ENCODE measurements at places on chromosomes 3 and 15.

DNA sequence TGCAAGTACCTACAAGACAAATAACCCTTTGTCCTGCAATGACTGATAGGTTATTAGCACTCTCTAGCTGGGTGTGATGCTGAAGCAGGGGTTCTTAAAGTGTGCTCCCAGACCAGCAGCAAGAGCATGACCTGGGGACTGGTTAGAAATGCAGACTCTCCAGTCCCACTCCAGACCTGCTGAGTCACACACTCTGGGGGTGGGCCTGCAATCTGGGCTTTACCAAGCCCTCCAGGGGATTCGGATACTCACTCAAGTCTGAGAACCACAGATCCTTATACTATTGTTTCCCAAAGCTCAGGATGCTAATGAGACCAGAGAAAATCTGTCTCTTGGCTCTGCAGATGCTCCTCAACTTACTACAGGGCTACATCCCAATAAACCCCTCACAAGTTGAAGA lies 142.1 kb upstream of the RAD18 start:
- no peak for DNase-seq

DNA sequence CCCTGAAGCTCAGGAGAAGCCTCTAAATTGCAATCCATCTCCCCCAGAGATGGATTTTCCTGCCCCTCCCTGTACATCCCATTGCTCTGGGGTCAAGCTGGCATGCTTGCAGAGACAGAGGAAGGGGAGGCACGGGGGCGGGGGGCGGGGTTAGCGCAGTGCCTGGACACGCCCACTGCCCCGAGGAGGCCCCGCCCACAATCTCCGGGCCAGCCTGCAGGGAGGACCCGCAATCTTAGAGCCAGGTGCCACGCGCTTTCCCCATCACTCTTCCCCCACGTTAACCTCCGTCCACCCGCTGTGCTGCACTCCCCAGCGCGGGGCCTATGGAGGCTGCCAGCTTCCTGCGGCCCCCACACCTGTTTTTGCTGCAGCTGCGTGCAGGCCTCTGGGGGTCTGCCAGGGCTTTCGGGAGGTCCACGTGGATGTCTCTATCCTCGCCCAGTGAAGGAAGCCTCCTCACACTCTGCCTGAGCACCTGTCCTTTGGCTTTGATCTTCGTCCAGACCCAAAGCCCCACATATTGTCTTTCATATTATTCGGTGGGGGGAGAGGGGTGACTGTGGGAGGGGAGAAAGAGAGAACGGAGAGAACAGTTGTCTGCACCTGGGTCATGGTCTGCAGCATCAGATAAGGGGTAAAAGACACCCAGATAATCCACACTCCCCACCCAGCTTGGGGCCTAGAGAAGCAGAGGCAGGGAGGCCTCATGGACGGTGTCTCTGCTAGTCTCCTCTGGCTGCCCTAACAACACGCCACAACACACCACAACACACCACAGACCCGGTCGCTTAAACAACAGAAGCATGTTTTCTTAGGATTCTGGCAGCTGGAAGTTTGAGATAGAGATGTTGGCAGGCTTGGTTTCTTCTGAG lies 118.0 kb upstream of the MEF2A start:
- no peak for DNase-seq

DNA sequence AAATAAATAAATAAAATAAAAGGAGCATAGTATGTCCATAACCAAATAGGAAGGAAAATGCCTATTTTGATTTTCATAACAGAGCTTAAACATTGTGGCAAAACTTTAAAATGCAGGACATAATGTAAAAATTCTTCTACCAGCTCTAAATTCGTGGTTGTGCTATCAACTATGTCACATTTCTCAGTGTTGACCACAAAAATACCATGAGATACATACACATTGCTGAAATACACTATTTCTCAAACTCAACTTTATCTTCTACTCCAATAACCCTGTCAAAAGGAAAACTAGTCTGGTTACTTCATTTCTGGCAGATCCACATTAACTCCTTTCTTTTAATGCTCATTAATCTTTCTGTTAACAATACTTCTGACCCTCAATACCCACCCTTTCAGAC lies 523.2 kb downstream of the FHIT start:
- no peak for DNase-seq

DNA sequence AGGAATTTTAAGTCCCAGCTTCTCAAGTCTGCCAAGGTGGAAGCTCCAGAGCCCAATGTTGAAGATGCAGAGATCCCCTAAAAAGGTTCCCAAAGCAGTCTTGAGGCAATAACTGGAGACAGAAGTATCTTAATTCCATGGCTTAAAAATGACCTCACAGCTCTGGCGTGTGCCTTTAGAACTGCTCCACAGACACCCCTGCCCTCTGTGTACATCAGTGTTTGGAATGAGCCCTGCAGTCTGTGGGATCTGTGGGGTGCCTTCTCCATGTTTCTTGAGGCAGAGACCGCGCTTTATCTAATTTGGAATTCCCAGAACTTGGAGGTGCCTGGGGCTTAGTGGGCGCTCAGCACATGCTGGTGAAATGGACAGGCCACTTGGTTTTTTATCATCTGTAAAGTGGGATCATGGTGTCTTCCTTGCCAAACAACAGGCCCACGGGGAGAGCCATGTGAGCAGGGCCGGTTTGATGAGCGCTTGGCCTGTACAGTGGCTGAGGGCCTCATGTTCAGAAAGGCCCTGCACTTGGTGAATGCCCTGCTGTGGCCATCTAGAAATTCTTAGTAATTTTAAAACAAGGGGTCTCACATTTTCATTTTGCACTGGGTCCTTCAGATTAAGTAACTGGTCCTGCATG lies 7.1 kb downstream of the ITGA11 start:
- DNase-seq = no peak

GRCh38 chr3:105866656-105867653 lies 1.9 kb downstream of the CBLB start:
- peak; percentile 59 for DNase-seq

GRCh38 chr15:91291673-91292072 lies 191.6 kb downstream of the SV2B start:
- peak; percentile 39 for DNase-seq

DNA sequence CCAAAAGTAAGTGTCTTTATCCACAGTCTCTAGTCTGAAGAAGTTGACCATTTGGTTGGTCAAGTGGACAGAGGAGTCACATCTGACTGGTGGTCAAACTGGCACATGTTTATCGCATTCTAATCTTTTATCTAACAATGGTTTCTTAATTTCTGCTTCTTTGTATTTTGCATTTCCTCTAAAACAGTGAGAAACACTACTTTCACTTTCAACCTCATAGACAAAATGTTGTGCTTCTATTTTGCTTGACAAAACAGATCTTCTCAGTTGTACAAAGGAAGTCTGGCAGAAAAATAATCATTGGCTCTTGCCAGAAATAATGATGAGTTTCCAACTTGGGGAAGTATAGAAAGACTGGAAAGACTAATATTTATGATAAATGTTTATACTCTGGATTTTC lies 103.9 kb downstream of the MME start:
- DNase-seq = no peak

DNA sequence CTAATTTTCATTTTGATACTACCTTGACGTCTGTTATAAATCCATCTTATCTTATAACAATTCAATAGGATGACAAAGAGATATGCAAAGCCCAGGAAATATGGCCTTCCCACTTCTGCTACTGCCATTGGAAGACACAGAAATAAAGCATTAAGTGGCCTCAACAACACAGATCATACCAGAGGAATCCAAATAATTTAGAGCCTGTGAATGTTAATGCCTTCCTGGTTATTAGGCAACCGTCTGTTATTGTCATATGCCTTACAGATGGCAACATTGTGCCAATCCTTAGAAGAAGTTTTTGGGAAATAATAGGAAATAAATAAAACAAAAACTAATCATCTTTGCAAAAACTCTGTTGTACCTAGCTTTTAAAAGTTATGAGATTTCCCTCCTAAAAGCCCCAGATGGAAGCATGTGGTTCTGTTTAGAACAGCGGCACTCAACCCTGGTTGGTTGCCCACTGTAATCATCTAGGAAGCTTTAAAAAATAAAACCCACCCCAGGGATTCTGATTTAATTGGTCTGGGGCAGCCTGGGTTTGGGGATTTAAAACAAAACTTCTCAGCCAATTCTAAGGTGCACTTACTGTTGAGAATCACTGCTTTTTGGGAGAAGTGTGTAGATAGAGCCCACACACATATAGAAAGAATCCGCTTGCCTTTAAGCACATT lies 704.8 kb upstream of the CFAP20DC start:
- no peak for DNase-seq

GRCh38 chr3:39181408-39182335 lies 10.7 kb downstream of the XIRP1 start:
- DNase-seq = no peak

- DNase-seq = no peak
These were observed 70.6 kb downstream of the AP4E1 start for GRCh38 chr15:50979041-50979440.

DNA sequence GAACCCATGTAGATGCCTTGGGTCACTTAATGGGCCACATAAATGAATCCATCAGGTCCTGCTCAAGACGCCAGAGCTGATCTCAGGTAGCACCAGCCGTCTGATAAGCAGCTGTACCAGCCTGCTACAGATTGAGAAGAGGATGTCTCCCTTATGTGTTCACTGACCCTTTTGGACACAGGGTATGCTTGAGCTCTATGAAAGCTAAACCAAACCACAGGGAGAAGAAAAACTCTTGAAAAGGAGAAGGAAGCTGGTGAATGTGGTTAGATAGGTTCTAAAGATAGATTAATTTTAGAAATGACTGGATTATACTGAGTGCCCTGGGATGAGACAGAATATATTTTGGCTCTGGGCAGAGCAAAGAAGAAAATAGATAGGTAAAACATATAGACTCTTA lies 187.5 kb downstream of the SPATA16 start:
- DNase-seq = no peak

DNA sequence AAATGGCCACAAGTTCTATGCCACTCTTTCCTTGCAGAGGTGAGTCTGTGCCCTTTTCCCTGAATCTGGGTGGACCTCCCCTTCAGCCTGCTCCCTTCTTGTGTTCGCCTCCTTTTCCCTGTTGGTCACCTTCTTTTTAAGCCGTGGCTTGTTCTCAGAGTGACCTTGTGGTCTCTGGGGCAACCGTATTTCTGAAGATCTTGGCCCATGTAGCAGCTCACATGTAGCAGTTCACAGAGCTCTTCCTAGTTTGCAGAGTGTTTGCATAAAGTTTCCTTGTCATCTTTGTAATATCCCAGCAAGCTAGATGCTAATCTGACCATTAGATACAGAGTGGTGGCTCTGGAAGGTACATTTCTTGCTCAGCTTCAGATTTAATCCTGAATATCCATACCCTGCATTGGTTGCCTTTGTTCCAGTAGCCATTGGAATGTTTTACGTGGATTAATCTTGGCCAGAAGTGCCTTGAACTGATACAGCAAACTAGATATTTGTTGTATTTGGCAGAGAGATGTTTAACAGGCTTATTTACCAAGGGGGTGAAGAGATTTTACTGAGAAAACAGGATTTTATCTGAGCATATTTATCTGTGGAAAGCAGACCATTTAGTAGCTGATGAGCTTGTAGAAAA lies 40.7 kb upstream of the BSN start:
- no peak for DNase-seq

DNA sequence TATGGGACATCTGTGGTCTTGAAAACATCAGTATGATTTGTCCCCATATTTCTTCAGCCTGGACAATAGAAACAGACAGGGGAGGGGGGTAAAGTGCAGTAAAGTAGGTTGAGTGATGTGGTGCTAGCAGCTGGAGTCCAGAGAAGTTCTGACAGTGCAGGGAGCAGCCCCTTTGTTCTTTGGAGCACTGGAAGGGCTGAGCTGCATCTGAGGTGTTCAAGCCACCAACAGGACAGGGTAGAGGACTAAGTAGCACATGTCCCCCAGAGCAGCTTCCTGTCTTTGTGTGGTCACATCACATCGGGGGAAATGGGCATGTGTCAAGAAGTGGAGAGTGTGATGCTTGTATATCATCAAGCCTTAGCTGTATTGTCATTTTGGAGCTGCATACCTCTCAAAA lies 12.1 kb downstream of the MRPS22 start:
- DNase-seq = no peak

GRCh38 chr15:49625460-49626036 lies 4.7 kb downstream of the DTWD1 start:
- no peak for DNase-seq

DNA sequence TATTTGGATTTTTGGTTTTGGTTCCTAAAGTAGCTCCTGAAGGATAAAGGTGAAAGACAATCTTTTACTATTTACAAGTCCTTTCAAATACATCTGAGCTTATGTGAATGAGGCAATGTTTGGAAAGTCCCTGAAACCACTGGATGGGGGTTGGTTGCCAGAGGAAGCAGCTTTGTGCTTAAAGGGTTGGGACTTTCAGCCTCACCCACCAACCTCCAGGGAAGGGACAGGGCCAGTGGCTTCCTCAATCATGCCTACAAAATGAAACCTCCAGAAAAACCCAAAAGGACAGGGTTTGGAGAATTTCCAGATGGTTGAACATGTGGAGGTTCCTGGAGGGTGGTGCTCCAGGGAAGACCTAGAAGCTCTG lies 20.9 kb upstream of the ABHD17C start:
- DNase-seq = no peak

- no peak for DNase-seq
These were observed 247.9 kb upstream of the ONECUT1 start for GRCh38 chr15:53037904-53038654.

GRCh38 chr3:74004386-74004785 lies 379.6 kb upstream of the PDZRN3 start:
- DNase-seq = no peak
